ENCODE measurements at places on chromosomes 3 and 15.

GRCh38 chr15:40302981-40303380, 4.8 kb downstream of the PLCB2 start:
- DNase-seq = no peak

DNA sequence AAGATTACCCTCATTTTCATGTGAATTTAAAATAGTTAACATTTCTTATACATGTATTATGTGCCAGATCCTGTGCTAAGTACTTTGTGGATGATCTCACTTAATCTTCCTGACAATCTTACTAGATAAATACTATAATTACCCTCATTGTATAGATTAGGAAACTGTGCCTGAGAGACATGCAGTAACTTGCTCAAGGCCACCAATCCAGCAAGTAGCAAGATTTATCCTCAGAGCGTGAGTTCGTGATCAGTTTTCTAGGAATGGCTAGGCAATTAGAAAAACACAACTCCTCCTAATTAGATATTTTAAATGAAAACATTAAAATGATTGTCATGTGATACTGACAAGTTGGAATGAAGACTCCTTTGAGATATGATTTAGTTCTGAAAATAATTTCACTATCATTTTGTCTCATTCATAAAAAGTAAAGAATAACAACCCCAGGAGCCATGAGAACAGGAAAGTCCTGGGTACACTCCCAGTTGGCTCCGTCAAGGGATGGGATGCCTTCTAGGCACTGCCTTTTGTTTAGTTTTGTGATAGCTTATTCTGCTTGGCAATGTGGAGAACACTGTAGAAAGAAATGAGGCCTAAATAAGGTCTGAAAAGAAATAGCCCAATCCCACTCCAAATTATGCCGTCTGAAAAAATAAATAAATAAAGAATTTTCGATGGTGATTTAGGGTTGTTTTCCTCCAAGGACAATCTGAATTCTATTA, 61.3 kb downstream of the FBN1 start:
- DNase-seq = no peak

- peak; percentile 93 for DNase-seq
These were observed 3.9 kb upstream of the TLE3 start for GRCh38 chr15:70101459-70102113.

GRCh38 chr3:18288243-18288642, 136.9 kb downstream of the SATB1 start:
- no peak for DNase-seq

GRCh38 chr15:92907229-92907628, 7.1 kb downstream of the CHD2 start:
- no peak for DNase-seq
